ENCODE measurements at places on chromosomes 6 and 20. TPM values are rescaled to one million over a fixed set of nuclear protein-coding genes. Genes with fewer than 3 reads are reported as not detected.

The RAD21L1 gene
- not detected for total RNA-seq

The OR2J3 gene
- not detected for total RNA-seq

- H3K4me1 ChIP-seq, result no peaks in the 10 kb centered on the region
- DNase-seq, result no peak
- no peak overlapping the region for H3K27ac ChIP-seq
- H3K36me3 ChIP-seq, result peaks cover 2% of the 10 kb centered on the region
- H3K27me3 ChIP-seq, result no peaks in the 10 kb centered on the region
Observed at GRCh38 chr20:62111148-62111547, 11.1 kb upstream of the LSM14B start.

- H3K36me3 ChIP-seq, result no peaks in the 10 kb centered on the region
- DNase-seq, result no peak
- H3K4me3 ChIP-seq, result no peak overlapping the region
- H3K27ac ChIP-seq, result no peak overlapping the region
Observed at GRCh38 chr6:88561954-88562315, 395.8 kb upstream of the CNR1 start.

GRCh38 chr6:42220807-42221206 lies 3.1 kb upstream of the MRPS10 start:
- H3K27me3 ChIP-seq, result no peaks in the 10 kb centered on the region
- H3K36me3 ChIP-seq, result peaks cover 4% of the 10 kb centered on the region
- H3K4me1 ChIP-seq, result peaks cover 21% of the 10 kb centered on the region
- no peak for DNase-seq
- no peak overlapping the region for H3K4me3 ChIP-seq

The MRPL2 gene
- total RNA-seq, result 83.8 TPM

GRCh38 chr6:89111933-89112332 lies 5.9 kb downstream of the SRSF12 start:
- no peak for DNase-seq
- H3K27me3 ChIP-seq, result peaks cover 20% of the 10 kb centered on the region

- peaks cover 14% of the 10 kb centered on the region for H3K27me3 ChIP-seq
- no peaks in the 10 kb centered on the region for H3K36me3 ChIP-seq
- H3K4me1 ChIP-seq, result no peaks in the 10 kb centered on the region
- H3K4me3 ChIP-seq, result no peak overlapping the region
- no peak overlapping the region for H3K27ac ChIP-seq
- no peak for DNase-seq
Observed at GRCh38 chr20:40727960-40728359, 38.9 kb upstream of the MAFB start.

- DNase-seq, result no peak
- H3K27ac ChIP-seq, result no peak overlapping the region
- peaks cover 2% of the 10 kb centered on the region for H3K27me3 ChIP-seq
- no peak overlapping the region for H3K4me3 ChIP-seq
- no peaks in the 10 kb centered on the region for H3K36me3 ChIP-seq
Observed at GRCh38 chr20:50675671-50676376, 15.5 kb downstream of the RIPOR3 start.

DNA sequence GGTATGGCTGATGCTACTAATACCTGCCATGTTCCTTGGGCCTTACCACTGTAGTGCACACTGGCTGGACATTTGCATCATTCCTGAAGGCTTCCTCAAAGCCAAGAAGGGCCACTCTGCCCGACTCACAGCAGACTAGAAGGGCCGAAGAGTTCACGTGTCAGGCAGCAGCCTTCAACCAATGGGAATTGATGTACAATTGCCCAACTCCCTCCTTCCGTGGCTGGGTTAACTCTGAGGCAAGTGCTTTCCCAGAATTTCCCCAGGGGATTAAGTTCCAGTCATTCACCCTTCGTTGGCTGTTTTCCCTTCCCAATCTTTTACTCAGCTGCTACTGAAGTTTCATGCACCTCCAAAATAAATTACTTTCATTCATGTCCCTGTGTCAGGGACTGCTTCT lies 29.8 kb downstream of the PSMB9 start:
- H3K4me1 ChIP-seq, result peaks cover 6% of the 10 kb centered on the region
- no peak for DNase-seq
- H3K27me3 ChIP-seq, result peaks cover 5% of the 10 kb centered on the region

- H3K27ac ChIP-seq, result no peak overlapping the region
- H3K36me3 ChIP-seq, result no peaks in the 10 kb centered on the region
- no peak for DNase-seq
- H3K4me1 ChIP-seq, result no peaks in the 10 kb centered on the region
- H3K4me3 ChIP-seq, result no peak overlapping the region
- no peaks in the 10 kb centered on the region for H3K27me3 ChIP-seq
Observed at GRCh38 chr6:146903451-146903850, 300.8 kb upstream of the STXBP5 start.

- DNase-seq, result no peak
- no peaks in the 10 kb centered on the region for H3K36me3 ChIP-seq
- H3K4me1 ChIP-seq, result no peaks in the 10 kb centered on the region
- no peak overlapping the region for H3K4me3 ChIP-seq
- H3K27me3 ChIP-seq, result no peaks in the 10 kb centered on the region
Observed at GRCh38 chr20:10954137-10954840, 280.5 kb upstream of the JAG1 start.

GRCh38 chr20:57620274-57620990 lies at the start of gene ZBP1:
Gene ZBP1 (minus strand): TSS chr20:57620426. CDS start chr20:57620295, 131 bp downstream.
- H3K27me3 ChIP-seq, result peaks cover 17% of the 10 kb centered on the region
- DNase-seq, result peak; percentile 90
- H3K4me3 ChIP-seq, result peak within 1 kb of the TSS; percentile 78
- H3K27ac ChIP-seq, result peak within 1 kb of the TSS; percentile 87
- H3K4me1 ChIP-seq, result peaks cover 54% of the 10 kb centered on the region
- peaks cover 15% of the 10 kb centered on the region for H3K36me3 ChIP-seq

DNA sequence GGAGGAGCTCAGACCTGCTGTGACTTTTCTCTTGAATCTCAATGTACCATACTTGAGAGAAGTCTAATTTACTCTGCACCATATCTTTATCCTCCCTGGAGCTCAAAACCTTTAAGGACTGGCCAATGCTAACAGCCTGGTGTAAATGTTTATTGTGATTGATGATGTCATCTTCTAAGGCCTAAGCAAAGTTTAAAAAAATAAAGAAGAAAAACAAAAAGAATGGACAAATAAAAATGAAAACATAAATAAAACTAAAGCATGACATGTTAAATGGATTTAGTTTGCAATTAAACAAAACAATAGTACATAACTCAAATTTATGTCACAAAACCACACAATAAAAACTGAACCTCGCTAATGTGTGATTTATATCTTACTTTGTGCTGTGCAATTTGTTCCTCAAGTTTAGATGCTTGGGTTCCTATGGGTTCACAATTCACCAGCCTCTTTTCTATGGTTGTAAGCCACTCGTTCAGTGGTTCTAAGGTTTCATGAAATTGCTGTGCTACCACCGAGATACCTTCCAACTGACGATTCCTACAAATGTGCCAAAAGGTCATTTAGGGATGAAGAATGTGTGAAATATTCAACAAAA lies 113.0 kb downstream of the DST start:
- DNase-seq, result no peak
- H3K27ac ChIP-seq, result no peak overlapping the region
- no peak overlapping the region for H3K4me3 ChIP-seq
- no peaks in the 10 kb centered on the region for H3K4me1 ChIP-seq
- no peaks in the 10 kb centered on the region for H3K36me3 ChIP-seq

DNA sequence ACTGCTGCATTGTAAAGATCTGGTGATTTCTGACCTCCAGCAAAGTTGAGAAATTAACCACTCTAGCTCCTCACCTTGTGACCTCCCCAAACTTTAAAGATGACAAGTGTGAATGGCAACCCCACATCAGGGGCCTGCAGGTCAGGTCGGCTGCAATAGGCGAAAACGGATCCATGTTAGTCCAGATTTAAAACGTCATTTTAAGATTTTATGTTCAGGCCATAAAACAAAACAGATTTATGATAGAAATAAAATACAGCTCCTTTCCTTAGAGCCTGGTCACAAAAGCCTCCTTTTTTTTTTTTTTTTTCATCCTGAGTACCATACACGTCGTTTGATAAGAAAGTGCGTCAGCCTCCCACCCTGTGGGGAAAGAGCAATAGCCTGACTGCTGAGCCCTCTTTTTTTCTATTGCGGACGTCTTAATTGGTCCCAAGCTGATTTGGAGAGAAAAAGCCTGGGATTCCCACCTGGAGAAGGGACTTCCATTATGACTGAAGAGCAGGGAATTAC lies 519.2 kb upstream of the NOX3 start:
- no peaks in the 10 kb centered on the region for H3K27me3 ChIP-seq
- no peaks in the 10 kb centered on the region for H3K36me3 ChIP-seq
- no peak for DNase-seq

The SLC16A10 gene
- 4.2 TPM for total RNA-seq

GRCh38 chr6:80769106-80769505 lies 662.6 kb downstream of the BCKDHB start:
- no peak overlapping the region for H3K4me3 ChIP-seq
- no peaks in the 10 kb centered on the region for H3K4me1 ChIP-seq
- H3K36me3 ChIP-seq, result no peaks in the 10 kb centered on the region
- H3K27ac ChIP-seq, result no peak overlapping the region
- DNase-seq, result no peak

- H3K36me3 ChIP-seq, result no peaks in the 10 kb centered on the region
- peaks cover 4% of the 10 kb centered on the region for H3K4me1 ChIP-seq
- no peak for DNase-seq
- peaks cover 56% of the 10 kb centered on the region for H3K27me3 ChIP-seq
- H3K27ac ChIP-seq, result no peak overlapping the region
Observed at GRCh38 chr20:3674995-3675900, 6.6 kb downstream of the ADAM33 start.
